ENCODE measurements at places on chromosomes 5 and 9.

- no peak for DNase-seq
Measured at GRCh38 chr9:114643001-114643400, 14.6 kb downstream of the TEX53 start.

DNA sequence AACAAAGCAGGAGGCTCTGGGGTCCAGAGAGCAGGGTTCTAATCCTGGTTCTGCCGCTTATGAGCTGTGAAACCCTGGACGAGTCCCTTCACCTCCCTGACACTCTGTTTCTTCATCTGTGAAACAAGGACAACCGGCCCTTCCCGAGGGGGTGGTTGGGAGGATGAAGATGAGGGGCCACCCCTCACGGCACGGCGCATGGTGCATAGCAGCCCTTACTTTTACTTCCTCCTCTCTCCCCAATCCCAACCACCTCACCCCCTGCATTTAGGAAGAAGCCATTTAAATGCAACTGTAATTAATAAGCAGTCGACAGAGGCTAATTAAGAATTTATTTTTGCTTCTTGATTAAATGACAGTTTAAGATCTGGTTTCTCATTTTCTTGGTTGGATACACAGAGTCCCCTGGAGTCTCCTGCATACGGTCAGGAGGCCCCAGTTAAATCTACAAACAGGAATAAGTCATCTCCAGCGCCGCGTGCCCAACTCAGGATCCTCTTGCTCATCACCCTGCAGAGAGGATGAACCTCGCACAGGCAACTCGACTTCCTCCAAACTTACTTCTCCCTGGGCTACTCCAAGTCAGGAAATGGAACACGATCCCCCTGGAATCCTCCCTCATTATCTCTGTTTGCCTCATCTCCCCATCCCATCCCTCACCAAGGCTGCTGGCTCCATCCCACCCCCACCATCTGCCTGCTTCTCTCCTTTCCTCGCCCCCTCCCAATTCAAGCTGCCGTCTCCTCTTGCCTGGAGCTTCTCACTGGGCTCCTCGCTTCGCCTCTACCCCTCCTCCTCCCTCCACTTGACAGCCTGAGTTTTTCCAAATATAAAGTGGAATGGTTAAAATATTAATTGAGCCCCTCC is 95.9 kb downstream of the HRH2 start:
- DNase-seq, result no peak

- no peak for DNase-seq
Measured at GRCh38 chr9:12182806-12183205, 510.4 kb upstream of the TYRP1 start.

DNA sequence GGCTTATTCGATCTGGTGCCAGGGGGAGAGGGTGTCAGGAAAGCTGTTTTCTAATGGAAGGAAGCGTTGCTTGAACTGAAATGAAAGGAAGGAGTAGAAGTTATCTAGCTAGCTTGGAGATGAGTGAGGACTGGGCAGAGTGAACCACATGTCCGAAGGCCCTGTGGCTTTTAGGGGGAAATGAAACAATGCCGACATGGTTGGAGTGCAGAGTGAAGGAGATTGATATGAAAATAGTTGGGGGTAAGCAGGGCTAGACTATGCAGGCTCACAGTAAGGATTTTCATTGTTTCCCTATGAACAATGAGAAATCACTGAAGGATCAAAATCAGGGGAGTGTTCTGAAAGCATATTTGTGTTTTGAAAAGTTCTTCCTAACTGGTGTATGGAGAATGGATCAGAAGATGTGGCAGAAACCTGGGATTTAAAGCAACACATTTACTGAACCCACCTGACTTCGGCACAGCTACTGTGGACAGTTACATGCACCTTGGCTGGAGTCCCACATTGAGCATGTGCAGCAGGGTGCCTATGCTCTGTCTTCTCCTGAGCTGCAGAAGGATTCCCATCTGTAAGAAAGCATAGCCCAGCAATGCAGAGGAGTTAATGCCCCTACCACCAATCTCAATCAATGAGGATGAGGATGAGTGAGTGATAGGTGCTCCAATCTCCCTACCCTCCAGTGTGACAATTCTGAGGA is 144.4 kb upstream of the TBCA start:
- no peak for DNase-seq

DNA sequence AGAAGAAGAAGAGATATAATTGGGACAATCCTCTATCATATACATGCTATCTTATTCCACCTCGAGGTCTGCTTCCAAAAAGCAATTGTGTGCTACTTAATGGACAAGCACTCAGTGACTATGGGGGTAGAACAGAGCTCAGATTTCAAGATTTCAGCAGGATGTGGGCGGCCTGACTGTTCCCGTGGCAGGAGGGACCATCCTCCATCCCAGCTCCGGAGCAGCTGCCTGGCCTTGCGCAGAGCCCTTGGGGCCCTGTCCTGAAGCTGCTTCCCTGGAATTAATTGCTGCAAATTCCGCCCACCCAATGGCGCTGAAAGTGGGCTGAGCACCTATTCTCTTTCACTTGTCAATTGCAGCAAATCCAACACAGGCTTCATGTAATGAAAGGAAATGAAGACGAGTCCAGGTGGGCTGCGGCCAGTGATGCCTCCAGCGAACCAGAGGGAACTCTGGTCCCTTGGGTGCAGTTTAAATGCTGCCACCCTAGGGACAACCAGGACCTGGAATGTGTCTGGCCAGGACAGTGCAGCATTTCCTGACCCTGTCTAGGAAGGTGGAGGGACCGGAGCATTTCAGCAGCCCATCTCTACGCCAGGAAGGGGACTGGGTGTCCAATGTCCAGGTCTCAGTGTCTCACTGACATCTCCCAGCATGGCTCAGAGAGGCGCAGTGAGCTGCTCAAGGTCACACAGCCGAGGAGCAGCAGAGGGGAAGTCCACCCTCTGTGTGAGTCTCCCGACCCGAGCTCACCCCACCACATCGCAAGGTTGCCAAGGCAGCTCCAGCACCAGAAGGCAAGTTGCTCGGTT is 50.5 kb upstream of the FCN1 start:
- no peak for DNase-seq

DNA sequence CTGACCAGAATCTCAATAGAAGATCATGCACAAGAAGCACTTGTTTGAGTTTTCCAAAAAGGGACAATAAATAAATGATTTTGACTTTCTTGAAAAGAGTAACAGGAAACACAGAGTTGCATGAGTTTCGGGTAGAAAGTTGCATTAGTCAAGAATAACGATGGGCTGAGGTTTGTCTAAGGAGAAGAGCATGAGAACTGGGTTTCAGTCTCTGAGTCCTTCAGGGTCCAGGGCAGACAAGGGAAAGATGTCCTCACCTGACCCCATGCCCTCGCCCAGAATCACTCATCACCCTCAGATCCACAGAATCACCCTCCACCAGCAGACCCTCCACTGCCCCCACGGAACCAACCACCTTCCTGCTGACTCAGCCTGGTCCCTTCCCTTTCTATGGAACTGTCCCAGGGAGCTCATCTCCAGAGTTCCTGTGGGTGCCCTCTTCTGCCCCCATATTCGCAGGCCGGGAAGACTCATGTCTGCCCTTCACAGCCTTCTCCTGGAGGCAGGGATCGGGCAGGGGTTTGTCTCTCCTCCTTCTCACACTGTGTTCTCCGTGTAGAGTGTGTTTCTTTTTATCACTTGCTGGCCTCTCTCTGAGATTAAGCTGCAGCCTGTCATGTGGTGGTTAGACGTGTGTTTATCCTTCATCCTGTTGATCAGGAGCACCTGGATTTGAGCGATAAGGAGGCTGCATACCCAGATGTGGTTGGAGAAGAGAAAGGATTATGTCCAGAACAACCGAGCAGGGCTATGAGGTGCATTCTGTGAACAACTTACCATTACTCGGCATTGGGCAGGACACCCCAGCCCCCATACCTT is 442.6 kb downstream of the MAT2B start:
- no peak for DNase-seq

- DNase-seq, result no peak
Measured at GRCh38 chr9:18923167-18923566, 109.8 kb downstream of the SAXO1 start.
